ENCODE measurements at places on chromosomes 2 and 18.

GRCh38 chr18:48808476-48808875, 142.3 kb downstream of the SMAD7 start:
- DNase-seq: no peak

GRCh38 chr2:166074430-166074829, 53.4 kb downstream of the SCN1A start:
- DNase-seq: no peak

DNA sequence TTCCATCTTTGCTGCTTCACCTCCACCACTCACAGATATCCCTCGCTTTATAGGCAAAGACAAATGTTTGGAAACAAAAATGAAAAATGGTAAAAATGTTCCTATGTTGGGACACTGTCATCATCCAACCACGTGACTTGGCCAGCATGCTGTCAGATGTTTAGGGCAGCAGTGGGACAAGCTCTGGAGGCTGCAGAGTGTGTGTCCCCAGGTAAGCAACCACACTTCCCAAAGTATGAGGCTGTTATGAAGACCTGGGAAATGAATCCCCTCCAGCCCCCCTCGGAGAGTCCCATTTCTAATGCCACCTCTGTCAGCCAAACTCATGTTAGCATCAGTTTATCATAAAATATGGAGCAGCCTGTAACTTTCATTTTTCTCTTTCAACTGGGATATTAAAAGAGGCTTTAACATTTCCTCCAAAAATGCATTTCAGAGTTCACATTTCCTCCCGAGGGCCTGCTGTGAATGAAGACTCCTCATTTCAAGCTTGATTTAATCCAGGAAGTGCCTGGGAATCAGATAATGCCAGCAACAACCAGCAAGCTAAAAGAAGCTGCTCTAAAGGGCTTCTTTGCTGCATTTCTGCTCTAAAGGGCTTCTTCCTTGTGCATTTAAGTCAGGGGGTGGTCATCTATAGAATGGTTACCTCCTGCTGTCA, 66.2 kb downstream of the APOB start:
- DNase-seq: no peak

GRCh38 chr2:72263043-72263775, 115.5 kb upstream of the CYP26B1 start:
- no peak for DNase-seq

GRCh38 chr2:241494311-241494908, 14.0 kb downstream of the STK25 start:
- DNase-seq: no peak

DNA sequence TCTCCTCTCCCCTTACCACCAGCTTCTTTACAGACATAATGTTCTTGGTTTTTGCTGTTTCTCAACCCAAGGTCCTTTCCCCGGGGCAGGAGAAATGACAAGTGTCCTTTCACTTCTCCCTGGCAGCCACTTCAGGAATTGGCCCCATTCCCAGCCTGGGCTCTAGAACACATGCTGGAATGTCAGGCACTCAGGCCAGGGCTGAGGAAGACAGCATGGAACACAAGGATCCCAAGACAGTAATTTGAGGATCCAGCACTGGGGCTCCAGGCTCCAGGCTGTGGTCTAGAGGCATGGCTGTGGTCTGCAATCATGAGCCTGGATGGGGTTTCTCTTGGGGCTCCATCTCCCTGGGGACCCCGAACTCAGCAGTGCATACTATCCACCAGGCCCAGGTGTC, 201.4 kb downstream of the CELF4 start:
- DNase-seq: no peak

DNA sequence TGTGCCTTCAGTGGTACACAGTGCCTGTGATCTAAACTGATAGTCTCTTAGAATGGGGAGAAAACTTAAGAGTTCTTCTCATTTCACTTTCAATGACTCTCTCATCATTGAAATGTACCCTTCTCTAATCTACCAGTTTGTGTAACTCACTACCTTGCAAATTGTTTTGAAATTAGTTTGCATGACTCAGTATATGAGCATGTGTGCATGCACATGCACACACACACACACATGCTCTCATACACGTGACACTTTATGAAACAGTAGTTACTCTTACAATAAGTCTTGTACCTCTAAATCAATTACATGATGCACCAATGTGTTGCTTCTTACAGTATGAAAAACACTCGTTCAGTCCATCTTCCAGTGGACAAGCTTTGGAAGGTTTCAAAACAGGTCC, 10.6 kb downstream of the LYPD6B start:
- DNase-seq: no peak

DNA sequence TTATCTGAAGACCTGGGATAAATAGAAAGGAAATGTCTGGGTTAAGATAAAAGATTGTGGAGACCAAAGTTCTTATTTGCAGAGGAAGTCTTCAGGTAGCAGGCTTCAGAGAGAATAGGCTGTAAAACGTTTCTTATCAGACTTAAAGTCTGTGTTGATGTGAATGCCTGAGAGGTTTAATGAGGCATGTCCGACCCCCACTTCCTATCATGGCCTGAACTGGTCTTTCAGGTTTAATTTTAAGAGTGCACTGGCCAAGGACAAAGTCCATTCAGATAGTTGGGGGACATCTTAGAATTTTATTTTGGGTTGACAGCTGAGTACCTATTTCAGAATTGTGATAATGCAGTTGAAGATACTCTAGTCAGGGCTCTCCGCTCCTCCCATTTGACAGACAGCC, 92.1 kb downstream of the ATL2 start:
- no peak for DNase-seq

- no peak for DNase-seq
These were observed 449.5 kb upstream of the PKDCC start for GRCh38 chr2:41598161-41598894.

- no peak for DNase-seq
These were observed 891 bp upstream of the NR4A2 start for GRCh38 chr2:156333274-156333950.

- no peak for DNase-seq
These were observed 119.8 kb downstream of the BCL2 start for GRCh38 chr18:63199743-63200241.

GRCh38 chr2:55985406-55985805, 61.8 kb upstream of the EFEMP1 start:
- no peak for DNase-seq

GRCh38 chr2:105797298-105797819, 52.6 kb downstream of the NCK2 start:
- DNase-seq: no peak
